ENCODE measurements at places on chromosomes 16 and 17. TPM values are rescaled to one million over a fixed set of nuclear protein-coding genes. Genes with fewer than 3 reads are reported as not detected.

GRCh38 chr16:29007730-29008593 is 23.1 kb downstream of the LAT start:
- no peak overlapping the region for H3K27ac ChIP-seq
- H3K4me1 ChIP-seq = peaks cover 37% of the 10 kb centered on the region
- no peaks in the 10 kb centered on the region for H3K27me3 ChIP-seq
- peak; percentile 72 for DNase-seq

DNA sequence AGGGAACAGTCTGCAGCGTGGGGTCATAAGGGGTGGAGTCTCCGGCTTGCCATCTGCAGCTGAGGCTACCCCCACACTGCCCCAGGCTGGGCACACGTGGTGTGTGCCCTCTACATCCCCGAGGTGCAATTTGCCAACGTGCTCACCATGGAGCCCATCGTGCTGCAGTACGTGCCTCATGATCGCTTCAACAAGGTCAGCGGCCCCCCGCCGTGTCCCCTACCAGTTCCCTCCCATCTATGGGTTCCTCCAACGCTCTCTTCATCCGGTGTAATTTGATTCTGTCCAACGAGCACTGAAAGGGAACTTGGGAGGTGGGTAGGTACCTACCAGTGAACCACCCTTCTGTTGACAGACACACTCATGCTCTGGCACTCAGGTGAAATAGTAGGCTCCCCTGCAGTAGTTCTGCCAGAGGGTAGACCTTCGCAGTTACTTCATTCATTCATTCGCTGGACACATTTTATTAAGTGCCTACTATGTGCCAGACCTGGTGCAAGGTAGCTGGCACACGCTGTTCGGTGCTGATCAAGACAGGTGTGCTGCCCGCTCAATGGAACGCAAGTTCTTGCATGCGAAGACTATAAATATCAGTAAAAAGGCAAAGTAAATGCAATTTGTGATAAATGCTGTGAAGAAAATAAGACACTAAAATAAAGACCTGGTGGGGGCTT is 2.7 kb downstream of the MLLT6 start:
- H3K27ac ChIP-seq = no peak overlapping the region
- H3K4me3 ChIP-seq = no peak overlapping the region

GRCh38 chr17:66946251-66946650 is 18.3 kb upstream of the CACNG4 start:
- peaks cover 7% of the 10 kb centered on the region for H3K4me1 ChIP-seq
- no peak overlapping the region for H3K4me3 ChIP-seq

DNA sequence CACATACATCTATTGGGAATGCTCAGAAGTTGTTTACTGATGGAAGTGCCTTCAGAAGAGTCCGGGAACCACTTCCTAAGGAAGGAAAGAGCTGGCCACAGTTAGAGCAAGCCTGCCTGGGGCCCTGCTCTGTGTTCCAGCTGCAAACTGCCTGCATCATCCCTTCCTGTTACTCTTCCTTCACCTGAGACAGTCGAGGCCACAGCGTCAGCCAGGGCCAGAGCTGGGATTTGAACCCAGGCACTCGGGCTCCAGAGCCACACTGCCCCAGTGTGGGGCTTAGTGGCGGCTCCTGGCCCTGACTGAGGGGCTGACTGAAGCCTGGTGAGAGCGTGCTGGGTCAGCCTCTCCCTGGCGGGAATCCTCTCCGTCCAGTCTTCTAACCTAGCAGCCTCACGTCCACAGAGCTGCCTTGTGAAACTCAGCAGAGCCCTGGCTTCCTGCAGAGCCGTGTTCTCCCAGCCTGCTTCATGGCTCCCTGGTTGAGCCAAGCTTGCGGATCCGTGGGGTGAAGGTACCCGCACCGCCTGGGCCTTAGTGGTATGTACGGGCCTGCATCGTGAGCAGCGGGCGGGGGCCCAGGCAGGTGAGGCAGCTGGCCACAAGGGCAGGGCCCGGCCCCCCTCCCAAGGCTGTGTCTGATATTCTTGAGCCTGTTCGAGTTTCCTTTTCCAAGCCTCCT is 4.6 kb upstream of the C17orf99 start:
- peaks cover 5% of the 10 kb centered on the region for H3K27me3 ChIP-seq
- no peak overlapping the region for H3K27ac ChIP-seq
- DNase-seq = no peak
- no peaks in the 10 kb centered on the region for H3K36me3 ChIP-seq
- peaks cover 9% of the 10 kb centered on the region for H3K4me1 ChIP-seq

Gene TRPV3
- total RNA-seq = 0.22 TPM

DNA sequence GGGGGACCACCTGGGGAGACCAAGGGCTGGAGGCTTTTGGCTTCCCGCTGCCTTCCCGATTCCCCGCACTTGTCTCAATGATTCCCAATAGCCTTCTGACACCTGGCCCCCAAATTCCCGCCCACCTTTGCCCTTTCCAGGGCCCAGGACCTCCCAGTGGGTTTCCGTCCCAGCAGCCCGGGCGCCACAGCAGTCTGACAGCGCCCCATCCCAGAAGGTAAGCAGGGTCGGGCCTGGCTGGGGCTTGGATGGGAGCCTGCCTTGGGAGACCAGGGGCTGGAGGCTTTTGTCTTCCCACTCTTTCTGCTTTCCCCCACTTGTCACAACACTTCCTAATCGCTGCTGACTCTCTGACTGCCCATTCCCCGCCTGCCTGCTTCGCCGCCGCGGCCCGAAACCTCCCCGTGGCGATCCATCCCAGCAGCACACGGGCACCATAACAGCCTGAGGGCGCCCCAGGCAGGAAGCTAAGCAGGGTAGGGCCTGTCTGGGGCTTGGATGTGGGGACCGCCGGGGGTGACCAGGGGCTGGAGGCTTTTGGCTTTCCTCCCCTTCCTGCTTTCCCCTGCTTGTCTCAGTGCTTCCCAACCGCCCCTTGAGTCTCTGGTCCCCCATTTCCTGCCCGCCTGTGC is 2289.3 kb downstream of the TP53TG3F start:
- no peak overlapping the region for H3K27ac ChIP-seq
- peaks cover 7% of the 10 kb centered on the region for H3K4me1 ChIP-seq
- no peak for DNase-seq
- H3K4me3 ChIP-seq = no peak overlapping the region
- H3K27me3 ChIP-seq = peaks cover 4% of the 10 kb centered on the region

Gene CRYM
- total RNA-seq = not detected

DNA sequence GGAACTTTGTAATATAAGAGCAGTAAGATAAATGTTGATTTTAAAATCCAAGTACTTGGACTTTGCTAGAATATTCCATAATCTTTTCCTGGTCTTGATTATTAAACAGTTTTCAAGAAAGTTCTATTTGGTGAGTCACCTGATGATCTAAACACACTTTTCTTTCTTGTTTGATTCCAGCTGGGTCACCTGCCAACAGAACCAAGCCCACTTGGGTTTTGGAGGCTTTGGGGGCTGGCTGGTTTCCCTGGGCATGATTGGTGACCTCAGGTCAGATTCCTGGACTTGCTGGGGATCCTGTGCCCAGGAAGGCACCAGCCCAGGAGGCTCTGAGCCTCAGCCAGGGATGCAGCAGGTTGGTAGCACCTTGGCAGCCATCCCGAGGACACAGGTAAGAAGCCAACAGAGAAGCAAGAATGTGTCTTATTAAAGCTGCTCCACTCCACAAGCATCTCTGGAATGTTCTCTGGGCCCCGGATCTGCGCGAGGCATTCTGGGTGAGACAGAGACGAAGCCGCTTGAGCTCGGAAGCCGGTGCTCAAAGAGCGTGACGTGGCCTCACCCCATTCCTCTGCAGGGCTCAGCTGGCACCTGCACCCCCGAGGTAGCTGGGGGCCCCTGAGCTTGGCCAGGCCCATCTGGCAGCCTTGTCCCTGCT is 3.1 kb upstream of the TEX19 start:
- H3K36me3 ChIP-seq = no peaks in the 10 kb centered on the region
- H3K4me3 ChIP-seq = no peak overlapping the region
- H3K27me3 ChIP-seq = peaks cover 11% of the 10 kb centered on the region
- no peak for DNase-seq
- peaks cover 9% of the 10 kb centered on the region for H3K4me1 ChIP-seq
- H3K27ac ChIP-seq = no peak overlapping the region

- H3K36me3 ChIP-seq = no peaks in the 10 kb centered on the region
- no peak for DNase-seq
- H3K27ac ChIP-seq = no peak overlapping the region
- H3K4me1 ChIP-seq = no peaks in the 10 kb centered on the region
- H3K4me3 ChIP-seq = no peak overlapping the region
Observed at GRCh38 chr17:37138571-37139120, 189.9 kb downstream of the AATF start.

GRCh38 chr17:57808882-57809281 is 41.0 kb downstream of the MRPS23 start:
- H3K4me1 ChIP-seq = peaks cover 20% of the 10 kb centered on the region
- peaks cover 57% of the 10 kb centered on the region for H3K27me3 ChIP-seq
- H3K27ac ChIP-seq = no peak overlapping the region
- no peak overlapping the region for H3K4me3 ChIP-seq
- H3K36me3 ChIP-seq = no peaks in the 10 kb centered on the region

- H3K27ac ChIP-seq = 0 out of 2 replicates have a peak overlapping the region, but pooled peaks have one; percentile 31
- no peak for DNase-seq
- H3K4me3 ChIP-seq = peak overlapping the region; percentile 84
Observed at GRCh38 chr16:85687651-85688471, 893 bp downstream of the GINS2 start.

DNA sequence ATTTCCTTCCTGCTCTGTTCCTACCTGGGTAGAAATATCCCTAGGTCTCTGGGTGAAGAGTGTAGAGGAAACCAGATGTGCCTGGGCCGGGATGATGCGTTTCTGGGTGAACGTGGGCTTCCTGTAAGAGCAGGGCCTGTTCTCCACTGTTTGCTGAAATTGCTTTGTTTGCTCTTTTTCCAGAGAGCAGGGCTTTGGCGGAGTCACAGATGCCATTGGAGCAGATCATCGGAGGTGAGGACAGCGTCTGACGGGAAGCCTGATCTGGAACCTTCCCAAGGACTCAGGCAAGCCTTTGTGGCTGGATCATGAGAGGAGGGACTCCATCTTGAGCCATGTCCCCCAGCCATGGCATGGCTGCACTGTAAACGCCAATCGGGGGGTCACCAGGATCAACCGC is 15.4 kb downstream of the DHODH start:
- H3K27me3 ChIP-seq = no peaks in the 10 kb centered on the region
- peaks cover 8% of the 10 kb centered on the region for H3K4me1 ChIP-seq
- no peak overlapping the region for H3K27ac ChIP-seq

DNA sequence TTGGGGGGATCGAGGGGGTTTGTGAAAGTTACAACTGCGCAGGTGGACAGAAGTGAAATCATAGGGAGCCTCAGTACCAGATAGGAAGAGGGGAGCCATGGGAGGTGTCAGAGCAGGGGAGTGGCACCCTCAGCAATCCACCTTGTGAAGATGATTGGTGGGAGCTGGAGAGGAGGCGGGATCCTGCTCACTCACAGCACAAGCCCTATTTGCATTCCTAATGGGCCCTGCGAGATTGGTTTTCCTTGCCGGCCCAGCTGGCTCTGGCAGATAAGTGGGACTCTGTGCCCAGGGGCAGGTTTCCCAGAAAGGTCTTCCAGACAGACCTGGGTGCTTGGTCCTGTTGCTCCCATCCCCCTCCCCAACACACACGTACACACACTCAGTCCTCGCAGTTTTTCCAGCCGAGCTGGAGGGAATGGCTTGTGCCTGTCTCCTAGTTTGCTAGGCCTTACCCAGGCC is 9.4 kb downstream of the WNT3 start:
- H3K36me3 ChIP-seq = no peaks in the 10 kb centered on the region
- peaks cover 35% of the 10 kb centered on the region for H3K4me1 ChIP-seq
- DNase-seq = no peak
- no peak overlapping the region for H3K4me3 ChIP-seq

Gene OTOP2
- not detected for total RNA-seq

Gene PER1
- 18.8 TPM for total RNA-seq

Gene KRTAP4-2
- total RNA-seq = not detected

Measured in HFFc6 (cell line).